ENCODE measurements at places on chromosomes 4 and X.
A peak's percentile ranks its signal among the peaks of the same experiment; 100 is the strongest.

DNA sequence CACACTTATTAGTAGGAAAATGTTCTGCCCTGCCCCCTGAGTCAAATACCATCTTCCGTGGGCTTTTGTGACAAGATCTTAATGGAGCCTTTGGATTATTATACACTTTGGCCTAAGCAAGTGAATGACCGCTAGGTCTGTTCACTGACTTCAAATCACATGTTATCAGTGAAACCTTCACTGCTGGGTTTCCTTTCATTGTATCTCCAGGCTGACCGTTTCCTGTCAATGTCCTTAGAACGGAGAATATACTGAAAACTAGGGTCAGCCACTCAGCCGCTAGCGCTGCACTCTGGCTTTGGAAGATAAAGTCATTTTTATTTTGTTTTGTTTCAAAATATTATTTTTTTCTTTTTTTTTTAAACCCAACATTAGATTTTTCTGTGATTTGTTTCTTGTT lies 107.0 kb upstream of the TLL1 start:
- DNase-seq: no peak

- no peak for DNase-seq
Measured at GRCh38 chrX:44267116-44267515, 76.4 kb downstream of the EFHC2 start.

DNA sequence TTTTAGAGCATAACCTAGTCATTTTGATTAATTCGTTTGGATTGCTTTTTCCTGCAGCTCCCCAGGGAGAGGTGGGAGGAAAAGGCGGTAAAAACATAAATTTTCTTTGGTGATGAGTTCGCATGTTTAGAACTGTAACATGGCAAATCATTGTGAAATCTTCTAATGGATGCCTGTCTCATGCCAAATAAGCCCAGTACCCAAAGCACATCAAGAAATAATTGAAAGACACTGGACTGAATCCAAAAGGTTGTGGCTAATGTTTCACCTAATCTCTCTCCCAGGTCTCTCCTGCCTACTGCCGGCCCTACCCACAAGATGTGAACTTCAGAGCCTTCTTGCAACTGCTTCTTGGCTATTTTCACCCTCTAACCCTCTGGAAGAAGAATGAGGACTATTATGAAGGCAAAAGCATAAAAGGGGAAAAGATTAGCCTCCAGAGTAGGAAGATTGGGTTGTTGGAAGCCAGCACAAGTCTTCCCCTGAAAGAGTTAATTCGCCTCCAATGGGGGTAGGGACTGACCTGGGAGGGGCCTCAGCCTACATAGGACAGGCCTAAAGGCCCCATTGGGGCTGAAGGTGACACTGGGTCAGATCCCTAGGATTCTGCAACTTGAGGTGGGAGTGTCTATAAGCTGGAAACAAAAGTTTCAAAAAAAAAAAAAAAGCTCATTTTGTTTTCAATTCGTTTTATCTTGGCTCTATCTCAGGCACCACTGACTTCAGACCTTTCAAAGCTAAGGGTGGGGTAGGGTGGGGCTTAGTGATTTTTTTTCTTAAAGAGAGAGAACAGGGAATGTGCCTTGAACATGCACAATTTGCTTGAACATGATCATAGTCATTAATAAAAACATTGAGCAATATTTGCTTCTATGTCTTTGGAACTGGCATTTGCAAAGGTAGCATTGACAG lies 278.6 kb upstream of the KLF3 start:
- DNase-seq: no peak

- no peak for DNase-seq
Measured at GRCh38 chr4:103171006-103171405, 27.1 kb downstream of the CENPE start.

DNA sequence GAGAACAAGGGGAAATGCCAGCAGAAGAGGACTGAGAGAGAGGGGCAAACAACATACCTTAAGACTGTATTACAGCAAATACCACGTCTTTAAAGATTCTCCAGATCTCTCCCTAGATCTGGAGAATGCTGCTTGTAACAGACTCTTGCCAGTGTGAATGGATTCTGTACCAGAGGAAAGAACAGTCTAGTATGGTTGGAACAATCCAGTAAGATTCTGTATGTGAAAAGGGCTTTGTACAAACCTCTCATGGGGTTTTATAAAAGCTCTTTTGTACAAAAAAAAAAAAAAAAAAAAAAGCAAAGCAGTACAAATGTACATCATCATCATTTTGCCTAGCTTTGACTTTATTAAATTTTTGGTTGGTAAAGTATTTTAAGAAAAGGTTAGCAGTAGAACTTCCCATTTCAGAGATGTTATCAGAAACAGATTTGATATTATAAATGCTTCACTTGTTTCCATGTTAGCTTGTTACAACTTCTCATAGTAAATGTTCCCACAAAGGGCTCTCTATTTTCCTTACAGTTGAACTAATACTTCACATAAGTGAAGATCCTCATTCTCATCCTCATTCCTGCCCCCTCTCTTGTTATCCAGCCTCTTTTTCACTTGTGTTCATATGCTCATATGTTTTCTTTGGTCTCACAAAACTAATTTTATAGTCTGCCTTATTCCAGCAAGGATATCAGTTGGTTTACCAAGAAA lies 144.2 kb downstream of the EDA start:
- DNase-seq: no peak

DNA sequence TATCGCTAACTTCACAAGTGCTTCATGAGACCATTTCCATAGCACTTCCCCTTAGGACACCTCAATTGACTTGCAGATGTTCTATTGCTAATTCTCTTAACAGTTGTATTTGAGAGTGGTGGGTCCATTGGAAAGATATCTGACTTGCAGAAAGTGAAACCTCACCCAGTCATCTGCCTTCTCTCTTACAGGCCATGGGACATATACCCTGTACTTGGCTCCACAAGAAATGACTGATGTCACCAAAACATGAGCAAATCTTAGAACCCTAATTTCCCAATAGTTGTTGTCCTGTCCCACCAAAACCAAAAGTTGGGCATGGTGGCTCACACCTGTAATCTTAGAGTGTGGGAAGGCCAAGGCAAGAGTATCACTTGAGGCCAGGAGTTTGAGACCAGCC lies 101.9 kb upstream of the MAML3 start:
- no peak for DNase-seq

DNA sequence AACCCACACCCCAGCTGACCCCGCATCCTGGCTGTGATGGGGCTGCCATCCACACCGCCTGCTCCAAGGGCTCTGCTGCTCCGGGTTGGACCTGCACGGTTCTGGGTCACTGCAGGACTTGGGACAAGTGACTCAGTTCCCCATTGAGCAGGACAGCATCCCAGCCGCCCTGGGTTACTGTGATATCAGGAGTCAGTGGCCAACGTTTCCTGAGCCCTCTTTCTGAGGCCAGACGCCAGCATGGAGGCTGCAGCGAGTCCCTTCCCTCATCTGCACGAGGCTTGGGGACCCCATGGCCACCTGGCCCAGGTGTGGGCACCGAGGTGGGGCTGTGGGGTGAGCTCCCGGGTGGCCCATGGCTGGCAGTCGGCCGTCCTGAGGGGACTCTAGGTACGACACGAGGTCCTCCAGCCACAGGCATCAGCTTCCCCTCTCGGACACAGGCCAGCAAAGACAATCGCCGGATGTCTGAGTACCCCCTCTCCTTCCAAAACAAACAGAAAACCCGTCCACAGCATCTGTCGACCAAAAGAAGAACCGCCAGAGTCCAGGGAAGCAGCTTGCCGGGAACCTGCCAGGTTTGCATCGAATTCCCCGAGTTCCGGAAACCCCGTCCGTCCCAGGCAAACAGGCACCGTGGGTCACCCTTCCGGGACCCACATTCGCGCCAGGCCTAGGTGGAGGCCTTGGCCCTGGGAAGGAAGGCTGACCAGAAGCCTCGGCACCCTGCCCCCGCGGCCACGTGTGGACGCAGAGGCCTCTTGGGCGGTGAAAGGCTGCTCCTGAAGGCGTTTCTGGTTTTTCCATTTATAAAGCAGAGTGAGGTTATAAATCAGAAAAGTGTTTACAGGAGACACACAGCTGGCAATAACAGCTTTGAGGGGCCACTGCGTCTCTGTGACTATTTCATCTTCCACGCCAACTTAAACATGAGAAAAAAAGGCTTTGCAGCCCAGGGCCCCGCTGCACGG lies 136.0 kb downstream of the FAM53A start:
- DNase-seq: no peak

GRCh38 chr4:10582059-10582686 lies 102.4 kb downstream of the CLNK start:
- no peak for DNase-seq

- peak; percentile 52 for DNase-seq
Measured at GRCh38 chr4:184473499-184474262, 669 bp downstream of the IRF2 start.

GRCh38 chr4:25800245-25800644 lies 62.5 kb downstream of the SEL1L3 start:
- no peak for DNase-seq

DNA sequence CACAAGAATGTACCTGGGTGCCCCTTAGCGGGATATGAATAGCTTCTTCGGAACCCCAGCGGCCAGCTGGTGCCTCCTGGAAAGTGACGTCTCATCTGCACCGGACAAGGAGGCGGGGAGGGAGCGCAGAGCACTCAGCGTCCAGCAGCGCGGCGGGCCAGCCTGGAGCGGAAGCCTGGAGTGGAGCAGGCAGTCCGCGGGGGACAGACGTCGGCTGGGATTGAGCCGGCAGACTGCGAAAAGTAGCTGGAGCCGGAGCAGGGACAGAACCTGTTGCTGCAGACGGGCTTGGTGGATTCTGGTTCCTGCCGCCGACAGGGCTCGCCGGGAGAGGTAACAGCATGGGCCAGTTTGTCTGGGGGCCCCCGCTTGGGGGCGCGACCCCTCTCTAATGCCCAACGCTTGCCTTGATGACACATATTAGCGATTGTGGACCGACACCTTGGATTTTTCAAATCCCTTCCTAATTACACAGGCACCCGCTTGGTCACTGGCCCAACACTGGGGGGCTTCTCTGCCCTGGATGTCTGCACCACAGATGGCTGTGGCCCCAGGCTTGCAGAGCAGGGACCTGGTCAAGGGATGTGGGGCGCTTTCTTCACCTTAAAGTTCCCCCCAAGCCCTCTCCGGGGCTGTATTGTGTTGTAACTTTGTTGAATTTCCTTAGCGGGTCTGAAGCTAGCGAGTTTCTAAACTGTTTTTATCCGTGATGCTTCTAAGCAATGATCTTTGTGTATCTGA lies at the start of gene NPFFR2:
TSS of gene NPFFR2 (plus strand) at position 133 of the 741 bp plus-strand sequence. CDS start 96,592 bp downstream, outside the sequence.
- DNase-seq: no peak

DNA sequence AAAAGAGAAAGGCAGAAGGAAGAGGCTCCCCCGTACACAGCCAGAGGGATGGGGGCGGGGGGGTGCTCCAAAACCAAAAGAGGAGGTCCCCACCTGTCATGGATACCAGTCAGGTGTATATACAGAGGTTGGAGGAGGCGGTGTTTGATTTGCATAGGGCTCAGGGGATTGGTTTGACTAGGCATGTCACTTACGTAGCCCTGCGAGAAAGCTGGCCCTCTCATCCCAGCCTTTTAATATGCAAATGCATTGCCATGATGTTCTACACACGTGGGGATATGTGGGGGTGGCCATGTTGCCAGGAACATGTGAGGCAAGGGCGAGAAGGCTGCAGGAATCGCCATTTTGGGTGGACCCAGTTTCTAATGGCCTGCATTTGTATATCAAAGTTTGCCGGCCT lies 38.6 kb downstream of the TMEM150C start:
- DNase-seq: no peak

- DNase-seq: no peak
Measured at GRCh38 chrX:146456058-146456457, 353.5 kb upstream of the CXorf51B start.

DNA sequence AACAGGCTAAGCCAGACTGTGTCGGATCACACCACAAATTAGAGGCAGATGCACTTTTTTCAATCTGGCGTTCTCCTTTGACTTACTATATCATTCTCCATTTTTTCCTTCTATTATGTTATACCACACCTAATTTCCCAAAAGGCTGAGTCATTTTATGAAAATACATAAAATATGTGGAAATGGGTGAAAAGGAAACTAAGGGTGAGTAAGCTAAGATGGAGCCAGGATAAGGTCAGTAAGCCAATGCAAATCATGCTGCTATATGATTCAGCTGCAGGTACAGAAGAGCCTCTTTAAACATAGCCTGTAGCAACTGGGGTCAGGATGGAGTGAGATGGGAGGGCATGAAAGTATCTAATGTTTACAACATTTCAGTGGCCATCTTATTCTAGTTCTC lies 94.0 kb upstream of the TEX13A start:
- no peak for DNase-seq

GRCh38 chr4:105946771-105947170 lies 51.5 kb downstream of the NPNT start:
- no peak for DNase-seq

DNA sequence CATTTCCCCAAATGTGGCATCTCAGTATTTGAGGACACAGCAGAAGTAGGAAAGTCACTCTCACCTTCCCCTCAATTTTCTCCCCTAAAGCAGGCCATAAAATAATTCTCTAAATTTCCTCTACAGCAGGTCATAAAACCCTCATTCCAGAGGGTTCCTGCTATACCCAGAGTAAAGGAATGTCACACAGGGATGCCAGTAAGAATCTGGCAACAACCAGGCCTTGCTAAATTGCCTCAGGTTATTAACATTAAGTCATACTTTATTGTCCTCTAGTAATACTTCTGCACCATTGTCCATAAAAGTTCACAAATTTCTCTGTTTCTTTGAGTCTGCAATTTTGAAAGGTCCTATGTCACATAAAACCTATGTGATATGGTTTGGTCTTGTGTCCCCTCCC lies 685.7 kb upstream of the SLIT2 start:
- no peak for DNase-seq

GRCh38 chrX:33840176-33840575 lies 291.9 kb downstream of the FAM47A start:
- DNase-seq: no peak

DNA sequence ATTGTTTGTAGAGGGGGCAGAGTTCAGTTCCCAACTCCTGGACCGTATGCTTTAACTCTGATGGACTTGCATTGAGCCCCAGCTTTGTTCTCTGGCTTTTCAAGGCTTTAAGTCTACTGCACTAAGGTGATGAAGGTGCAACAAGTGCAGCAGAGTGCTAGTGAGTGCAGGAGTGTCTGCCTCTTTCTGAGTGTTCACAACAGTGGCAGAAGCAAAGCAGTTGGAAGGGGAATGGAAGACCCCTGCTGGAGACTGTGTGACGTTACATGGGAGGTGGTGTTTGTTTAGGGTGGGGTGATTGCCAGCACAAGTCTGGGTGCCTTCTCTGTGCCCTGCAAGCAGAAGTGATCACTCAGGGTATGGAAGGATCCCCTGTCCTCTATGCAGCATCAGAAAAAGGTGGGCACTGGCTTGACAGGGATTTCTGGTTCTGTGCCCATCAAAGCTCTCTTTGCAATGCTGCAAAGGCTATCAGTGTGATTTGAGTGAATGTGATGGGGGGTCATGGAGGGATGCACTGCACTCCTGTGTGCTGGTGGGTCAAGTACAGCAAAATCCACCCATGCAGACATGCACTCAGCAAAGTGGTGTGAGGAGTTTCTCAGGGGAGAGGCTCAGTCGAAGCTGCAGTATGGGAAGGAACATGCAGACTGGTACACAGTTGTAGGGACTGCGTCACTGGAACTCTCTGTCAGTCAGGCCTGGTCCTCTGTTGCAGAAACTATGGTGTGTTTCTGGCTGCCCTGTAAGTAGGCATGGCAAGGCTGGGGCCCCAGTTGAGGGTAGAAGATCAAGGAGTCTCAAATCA lies 70.9 kb upstream of the UGT2B7 start:
- DNase-seq: no peak
